ENCODE measurements at places on chromosomes 12 and 14. TPM values are rescaled to one million over a fixed set of nuclear protein-coding genes. Genes with fewer than 3 reads are reported as not detected.

CNPY2 gene
- 150 TPM for polyA plus RNA-seq

AHNAK2 gene
- 46.5 TPM for polyA plus RNA-seq

LMNTD1 gene
- not detected for polyA plus RNA-seq

SERPINA9 gene
- polyA plus RNA-seq, result not detected

ATG2B gene
- polyA plus RNA-seq, result 7.4 TPM

SYT1 gene
- polyA plus RNA-seq, result 14.3 TPM

PDE3A gene
- 7.6 TPM for polyA plus RNA-seq

COX8C gene
- not detected for polyA plus RNA-seq

SLC22A17 gene
- polyA plus RNA-seq, result 8.4 TPM

ANO6 gene
- 39.5 TPM for polyA plus RNA-seq

SPATA7 gene
- polyA plus RNA-seq, result 4.5 TPM

TMPRSS12 gene
- polyA plus RNA-seq, result not detected

AVPR1A gene
- not detected for polyA plus RNA-seq

PTPRO gene
- polyA plus RNA-seq, result not detected

MMP19 gene
- 0.09 TPM for polyA plus RNA-seq

CHGA gene
- 0.70 TPM for polyA plus RNA-seq

NT5DC3 gene
- 5.6 TPM for polyA plus RNA-seq

OASL gene
- polyA plus RNA-seq, result 0.90 TPM

PTHLH gene
- polyA plus RNA-seq, result 10.9 TPM

CELA1 gene
- not detected for polyA plus RNA-seq

CLEC4D gene
- not detected for polyA plus RNA-seq

ANO4 gene
- polyA plus RNA-seq, result 0.03 TPM

ADCY6 gene
- polyA plus RNA-seq, result 18.2 TPM

THTPA gene
- 24.0 TPM for polyA plus RNA-seq

HHIPL1 gene
- polyA plus RNA-seq, result 0.29 TPM

LBHD2 gene
- polyA plus RNA-seq, result not detected

NELL2 gene
- polyA plus RNA-seq, result 0.07 TPM

GPX2 gene
- polyA plus RNA-seq, result 382 TPM

RDH5 gene
- 4.1 TPM for polyA plus RNA-seq

KLRK1 gene
- polyA plus RNA-seq, result not detected
